Muscle of arm (tissue), 14 donors: ENCODE measurements at places on chromosomes 1 and 21.

DNA sequence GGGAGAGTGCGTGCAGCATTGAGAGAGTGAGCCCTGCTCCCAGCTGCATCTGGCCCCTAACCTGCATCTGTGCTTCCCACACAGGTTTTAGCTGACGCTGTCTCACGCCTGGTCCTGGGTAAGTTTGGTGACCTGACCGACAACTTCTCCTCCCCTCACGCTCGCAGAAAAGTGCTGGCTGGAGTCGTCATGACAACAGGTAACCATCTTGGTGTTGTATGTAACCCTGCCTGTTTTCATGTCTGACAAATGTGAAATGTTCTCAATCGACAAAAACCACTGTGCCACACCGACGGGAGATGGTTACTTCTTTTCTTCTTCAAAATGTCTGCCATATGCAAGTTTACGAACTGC lies 105.8 kb downstream of the ADARB1 start:
- no peak for DNase-seq

GRCh38 chr1:3896396-3897000 lies 3.6 kb downstream of the C1orf174 start:
- DNase-seq = no peak

DNA sequence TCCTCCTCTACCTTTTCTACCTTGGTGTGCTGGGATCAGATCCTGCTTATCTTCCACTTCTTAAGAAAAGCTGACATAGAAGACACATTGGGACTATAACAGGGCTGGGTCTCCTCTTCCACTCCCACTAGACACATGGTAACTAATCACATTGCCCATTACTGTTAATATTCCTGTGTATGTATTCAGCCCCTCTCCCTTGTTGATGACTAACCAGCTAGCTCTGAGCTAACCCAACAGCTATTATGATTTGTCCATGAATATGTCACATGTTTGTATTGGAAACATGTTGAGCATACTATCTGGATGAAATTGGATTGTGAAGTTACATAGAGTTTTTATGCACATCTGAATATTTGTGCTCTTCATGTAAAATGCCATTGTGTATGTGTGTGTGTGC lies 52.9 kb downstream of the MPZL1 start:
- no peak for DNase-seq

DNA sequence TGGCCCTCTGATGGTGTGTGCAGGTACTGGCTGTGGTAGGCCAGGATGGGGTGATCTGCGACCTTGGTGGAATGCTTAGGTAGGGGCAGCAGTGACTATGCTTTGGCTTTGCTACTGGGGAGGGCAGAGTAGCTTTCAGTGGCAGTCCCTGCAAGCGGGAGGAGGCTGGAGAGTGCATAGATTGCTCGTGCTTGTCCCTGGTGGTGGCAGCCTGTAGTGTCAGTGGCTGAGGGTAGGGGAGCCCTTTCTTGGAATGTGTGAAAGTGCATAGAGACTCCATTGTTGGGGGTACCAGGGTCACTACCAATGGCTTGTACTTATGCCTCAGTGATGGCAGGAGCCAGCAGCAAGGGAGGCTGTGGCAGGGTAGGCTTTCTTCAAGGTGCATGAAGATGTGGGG lies 582.6 kb downstream of the MRPL39 start:
- DNase-seq = no peak

GRCh38 chr1:176208034-176208433 lies 948 bp upstream of the COP1 start:
- no peak for DNase-seq

GRCh38 chr1:45079533-45079932 lies 67.5 kb downstream of the UROD start:
- DNase-seq = no peak

DNA sequence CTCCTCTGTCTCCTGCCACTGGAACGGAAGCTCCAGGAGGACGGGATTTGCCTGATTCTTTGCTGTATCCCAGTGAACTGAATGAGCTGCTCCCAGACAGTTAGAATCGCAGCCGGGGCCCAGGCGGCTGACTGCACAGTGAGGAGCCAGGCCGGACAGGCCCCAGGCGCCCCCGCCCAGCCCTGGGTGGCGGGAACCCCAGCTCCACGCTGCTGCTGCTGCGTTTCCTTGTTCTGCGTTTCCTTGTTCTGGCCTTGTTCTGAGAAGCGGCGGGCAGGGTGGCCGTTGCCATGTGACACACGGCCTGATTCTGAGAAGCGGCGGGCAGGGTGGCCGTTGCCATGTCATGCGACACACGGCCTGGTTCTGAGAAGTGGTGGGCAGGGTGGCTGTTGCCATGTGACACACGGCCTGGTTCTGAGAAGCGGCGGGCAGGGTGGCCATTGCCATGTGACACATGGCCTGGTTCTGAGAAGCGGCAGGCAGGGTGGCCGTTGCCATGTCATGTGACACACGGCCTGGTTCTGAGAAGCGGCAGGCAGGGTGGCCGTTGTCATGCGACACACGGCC lies 56.2 kb downstream of the SLC37A1 start:
- no peak for DNase-seq

DNA sequence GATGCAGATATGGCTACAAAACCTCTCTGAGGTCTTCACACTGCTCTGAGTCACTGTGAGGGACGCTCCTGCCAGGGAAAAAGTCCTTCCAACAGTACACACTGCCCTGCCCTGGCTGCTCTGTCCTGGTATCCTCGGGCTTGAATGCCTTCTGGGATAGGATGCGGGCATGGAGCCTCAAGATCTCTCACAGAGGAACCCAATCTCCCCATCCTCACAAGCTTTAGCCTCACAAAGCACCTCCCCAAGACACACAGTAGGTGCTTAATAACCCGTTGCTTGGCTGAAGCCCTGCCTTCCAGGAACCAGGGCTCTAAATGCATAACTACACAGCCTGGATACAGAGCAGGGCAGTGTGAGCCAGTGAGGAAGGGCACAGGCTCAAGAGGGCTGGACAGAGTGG lies 9.2 kb downstream of the RAP1GAP start:
- no peak for DNase-seq

- no peak for DNase-seq
Measured at GRCh38 chr21:45549626-45550463, 7.6 kb upstream of the SLC19A1 start.

- peak; percentile 55 for DNase-seq
Measured at GRCh38 chr1:46394108-46394871, at the start of gene FAAH. FAAH (plus strand) TSS chr1:46394317; CDS start chr1:46394349, 32 bp downstream.

- DNase-seq = no peak
Measured at GRCh38 chr1:201653233-201653632, 114.3 kb downstream of the NAV1 start.

DNA sequence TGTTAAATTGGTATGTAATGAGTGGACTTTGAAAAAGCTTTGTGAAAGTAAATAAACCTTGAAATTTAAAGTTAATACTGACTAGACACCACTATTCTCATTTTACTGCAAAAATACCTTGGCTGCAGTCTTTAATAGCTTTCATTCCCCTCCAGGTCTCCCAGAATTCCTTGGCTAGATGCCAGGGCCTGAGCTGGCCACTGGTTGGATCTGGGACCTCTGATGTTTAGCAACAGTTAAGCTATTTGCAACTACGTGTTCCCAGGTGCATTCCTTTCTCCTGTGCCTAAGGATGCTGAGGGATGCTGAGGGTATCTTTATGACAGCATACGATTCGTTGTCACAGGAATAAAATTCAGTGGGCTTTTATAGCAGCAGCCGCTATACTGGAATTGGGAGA lies 938.7 kb downstream of the TTLL7 start:
- peak; percentile 50 for DNase-seq
